ENCODE measurements at places on chromosomes 13 and 19. TPM values are rescaled to one million over a fixed set of nuclear protein-coding genes. Genes with fewer than 3 reads are reported as not detected.

DNA sequence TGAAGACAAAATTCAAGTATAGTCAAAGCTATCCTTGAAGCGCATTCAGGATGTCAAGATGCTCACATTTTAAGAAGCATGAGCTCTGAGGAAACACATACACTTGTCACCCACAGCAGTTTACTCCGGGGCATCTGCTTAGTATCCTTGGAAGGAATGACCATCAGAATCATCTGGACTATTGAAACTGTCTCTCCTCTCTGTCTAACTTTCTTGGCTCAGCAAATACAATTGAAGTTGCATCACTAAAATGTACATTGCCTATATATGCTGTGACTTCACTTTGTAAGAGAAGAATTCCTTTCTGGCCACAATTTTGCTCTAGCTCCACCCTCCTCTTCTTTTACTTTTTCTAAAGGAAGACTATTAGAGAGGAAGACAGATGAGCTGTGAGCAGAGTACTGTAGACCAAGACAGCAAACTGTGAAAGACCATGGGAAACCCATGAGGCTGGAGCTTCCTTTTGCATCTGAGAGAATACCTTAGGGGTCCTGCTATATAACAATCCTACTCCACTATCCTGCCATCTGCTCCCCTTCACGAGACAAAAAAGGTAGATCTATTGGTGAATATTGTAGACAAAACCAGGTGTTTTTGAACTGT, 906.3 kb downstream of the PCDH9 start:
- no peaks in the 10 kb centered on the region for H3K4me1 ChIP-seq
- H3K27ac ChIP-seq = no peak overlapping the region
- no peaks in the 10 kb centered on the region for H3K27me3 ChIP-seq
- no peaks in the 10 kb centered on the region for H3K36me3 ChIP-seq
- H3K4me3 ChIP-seq = no peak overlapping the region

DNA sequence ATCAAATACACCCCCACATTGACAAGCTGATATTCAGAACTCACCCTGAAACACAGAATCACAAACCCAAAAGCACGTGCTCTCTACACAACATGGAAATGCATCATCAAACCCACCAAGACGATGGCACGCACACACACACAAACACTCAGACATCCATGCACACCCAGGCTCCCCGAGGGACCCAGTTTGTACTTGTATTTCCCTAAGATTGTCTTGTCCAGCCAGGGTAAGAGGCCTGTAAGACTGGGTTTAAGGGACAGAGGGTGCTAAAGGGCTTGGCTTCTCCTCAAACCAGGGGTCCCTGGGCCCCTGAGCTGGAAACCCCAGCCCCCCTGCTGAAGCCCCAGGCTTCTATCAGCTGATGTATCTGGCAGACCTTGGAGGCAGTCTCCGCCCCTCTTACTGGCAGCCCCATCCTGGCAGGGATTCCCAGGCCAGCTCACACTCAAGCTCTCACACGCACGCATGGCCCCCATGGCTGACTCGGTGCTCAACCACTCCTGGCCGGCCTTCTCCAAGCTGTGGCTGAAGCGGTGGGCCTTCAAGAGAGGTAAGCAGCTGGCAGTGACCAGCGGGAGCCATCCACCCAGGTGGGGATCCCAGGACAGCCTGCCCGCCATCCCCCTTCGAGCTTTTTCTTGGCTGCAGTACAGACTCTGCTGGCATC, 6.5 kb downstream of the ARHGEF18 start:
- H3K4me3 ChIP-seq = no peak overlapping the region
- H3K27me3 ChIP-seq = no peaks in the 10 kb centered on the region
- no peak overlapping the region for H3K27ac ChIP-seq
- H3K4me1 ChIP-seq = peaks cover 45% of the 10 kb centered on the region
- H3K36me3 ChIP-seq = peaks cover 51% of the 10 kb centered on the region

- peaks cover 37% of the 10 kb centered on the region for H3K4me1 ChIP-seq
- no peak for DNase-seq
- H3K36me3 ChIP-seq = no peaks in the 10 kb centered on the region
- no peaks in the 10 kb centered on the region for H3K27me3 ChIP-seq
Measured at GRCh38 chr19:12773571-12773970, 1.8 kb downstream of the HOOK2 start.

GRCh38 chr19:55766466-55766865, 2.5 kb upstream of the RFPL4AL1 start:
- no peak overlapping the region for H3K4me3 ChIP-seq
- DNase-seq = no peak
- H3K27me3 ChIP-seq = peaks cover 2% of the 10 kb centered on the region
- no peaks in the 10 kb centered on the region for H3K36me3 ChIP-seq

GRCh38 chr13:93305886-93306285, 79.3 kb downstream of the GPC6 start:
- no peak overlapping the region for H3K4me3 ChIP-seq
- no peak for DNase-seq
- no peak overlapping the region for H3K27ac ChIP-seq

- no peaks in the 10 kb centered on the region for H3K36me3 ChIP-seq
- no peak overlapping the region for H3K27ac ChIP-seq
- peaks cover 5% of the 10 kb centered on the region for H3K4me1 ChIP-seq
- no peaks in the 10 kb centered on the region for H3K27me3 ChIP-seq
Measured at GRCh38 chr19:46881092-46881491, 20.3 kb downstream of the ARHGAP35 start.

Gene LSM14A
- total RNA-seq = 133 TPM

- no peak overlapping the region for H3K27ac ChIP-seq
- no peaks in the 10 kb centered on the region for H3K36me3 ChIP-seq
- H3K27me3 ChIP-seq = peaks cover 5% of the 10 kb centered on the region
- DNase-seq = no peak
- H3K4me3 ChIP-seq = no peak overlapping the region
Measured at GRCh38 chr19:45247136-45247535, 1.9 kb upstream of the EXOC3L2 start.

DNA sequence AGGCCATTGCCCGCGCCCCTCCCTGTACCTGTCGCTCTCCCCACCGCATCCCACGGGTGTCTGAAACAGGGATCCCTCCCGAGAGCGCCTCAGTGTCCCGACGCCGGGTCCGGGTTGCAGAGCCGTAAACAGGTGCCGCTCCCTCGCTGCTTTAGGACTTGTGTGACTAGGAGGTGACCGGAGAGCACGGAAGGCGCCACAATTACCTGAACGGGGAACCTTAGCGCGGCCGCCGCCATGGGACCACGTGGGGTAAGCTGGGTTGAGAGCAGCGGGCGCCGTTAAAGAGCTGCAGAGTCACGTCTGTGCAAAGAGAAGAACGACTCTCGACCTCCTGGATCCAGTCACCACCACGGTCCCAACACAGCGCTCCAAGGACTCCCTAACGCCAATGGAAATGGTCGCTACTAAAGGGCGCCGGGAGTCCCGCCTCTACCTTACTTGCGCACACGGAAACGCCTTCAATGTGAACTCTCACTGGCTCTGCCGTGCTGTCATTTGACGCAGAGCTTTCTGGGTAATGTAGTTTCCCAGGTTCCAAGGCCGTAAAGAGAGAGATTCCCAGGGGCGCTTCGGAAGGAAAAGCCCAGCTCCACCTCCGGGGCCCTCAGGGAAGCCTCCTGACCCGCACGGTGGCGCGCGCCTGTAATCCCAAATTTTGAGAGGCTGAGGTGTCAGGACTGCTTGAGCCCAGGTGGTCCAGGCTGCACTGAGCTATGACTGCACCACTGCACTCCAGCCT, at the start of gene ZNF552:
TSS of gene ZNF552 (minus strand) at position 409 of the 742 bp plus-strand sequence. CDS start at position 239, 170 bp downstream.
- peak within 1 kb of the TSS; percentile 90 for H3K27ac ChIP-seq
- peaks cover 32% of the 10 kb centered on the region for H3K36me3 ChIP-seq
- DNase-seq = peak; percentile 85
- H3K27me3 ChIP-seq = no peaks in the 10 kb centered on the region
- peaks cover 55% of the 10 kb centered on the region for H3K4me1 ChIP-seq

DNA sequence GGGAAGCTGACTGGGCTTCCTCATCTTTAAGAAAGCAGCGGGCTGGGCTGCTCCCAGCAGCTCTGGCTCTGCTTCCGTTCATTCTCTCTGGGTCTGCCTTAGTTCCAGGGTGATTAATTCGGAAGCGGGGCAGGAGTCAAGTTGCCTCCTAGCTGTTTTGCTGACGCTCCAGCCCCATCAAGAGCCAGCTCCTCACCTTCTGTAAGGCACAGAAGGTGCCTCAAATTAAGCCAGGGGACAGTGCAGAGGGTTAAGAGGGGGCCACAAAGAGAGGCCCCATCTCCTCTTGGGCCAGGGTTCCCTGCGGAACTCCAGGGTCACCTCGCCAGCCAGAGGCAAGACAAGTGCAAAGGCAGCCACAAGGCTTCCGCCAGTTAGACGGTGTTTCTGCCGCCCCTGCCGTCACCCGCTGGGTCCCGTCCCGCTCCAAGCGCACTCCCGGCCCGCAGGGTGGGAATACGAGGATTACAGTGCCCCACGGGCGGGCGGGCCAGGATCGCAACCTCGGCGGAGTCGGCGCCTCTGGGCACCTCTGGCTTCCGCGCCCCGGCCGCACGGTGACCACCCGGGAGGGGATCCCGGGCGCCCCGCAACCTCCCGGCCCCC, 508 bp downstream of the SLC15A1 start:
- peaks cover 3% of the 10 kb centered on the region for H3K36me3 ChIP-seq
- H3K27me3 ChIP-seq = peaks cover 55% of the 10 kb centered on the region
- no peak for DNase-seq
- H3K27ac ChIP-seq = no peak overlapping the region
- no peak overlapping the region for H3K4me3 ChIP-seq

DNA sequence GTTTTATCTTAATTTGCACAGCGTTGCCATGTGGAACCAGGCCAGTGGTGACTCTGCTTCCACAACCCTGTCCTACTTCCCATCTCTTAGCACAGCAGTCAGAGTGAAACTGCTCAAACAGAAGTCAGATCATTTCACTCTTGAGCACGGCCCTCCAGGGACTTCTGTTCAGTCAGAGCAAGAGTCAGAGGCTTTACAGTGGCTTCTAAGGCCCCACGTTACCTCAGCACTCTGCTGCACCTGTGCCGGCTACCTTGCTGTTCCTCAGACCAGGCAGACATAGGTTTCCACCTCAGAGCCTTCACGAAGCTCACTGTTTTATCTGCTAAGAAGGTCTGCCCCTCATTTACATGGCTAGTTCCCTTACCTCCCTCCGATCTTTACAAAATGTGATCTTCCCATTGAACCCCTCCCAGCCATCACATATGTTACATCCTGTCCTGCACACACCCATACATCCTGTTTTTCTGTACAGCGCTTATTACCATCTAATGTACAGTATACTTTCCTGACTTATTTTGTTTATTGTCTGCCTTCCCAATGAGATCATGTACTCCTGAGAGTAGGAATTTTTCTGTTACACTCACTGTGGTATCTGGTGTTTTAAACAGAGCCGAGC, 41.6 kb downstream of the TM9SF2 start:
- H3K4me1 ChIP-seq = peaks cover 39% of the 10 kb centered on the region
- peak; percentile 47 for DNase-seq
- H3K27me3 ChIP-seq = no peaks in the 10 kb centered on the region
- peak overlapping the region; percentile 86 for H3K27ac ChIP-seq
- H3K36me3 ChIP-seq = peaks cover 73% of the 10 kb centered on the region

Gene MEIS3
- not detected for total RNA-seq

Gene SLC10A2
- not detected for total RNA-seq

- no peak for DNase-seq
- no peaks in the 10 kb centered on the region for H3K27me3 ChIP-seq
- no peak overlapping the region for H3K4me3 ChIP-seq
- H3K36me3 ChIP-seq = no peaks in the 10 kb centered on the region
- no peaks in the 10 kb centered on the region for H3K4me1 ChIP-seq
Measured at GRCh38 chr13:72692884-72693514, 34.4 kb downstream of the MZT1 start.

DNA sequence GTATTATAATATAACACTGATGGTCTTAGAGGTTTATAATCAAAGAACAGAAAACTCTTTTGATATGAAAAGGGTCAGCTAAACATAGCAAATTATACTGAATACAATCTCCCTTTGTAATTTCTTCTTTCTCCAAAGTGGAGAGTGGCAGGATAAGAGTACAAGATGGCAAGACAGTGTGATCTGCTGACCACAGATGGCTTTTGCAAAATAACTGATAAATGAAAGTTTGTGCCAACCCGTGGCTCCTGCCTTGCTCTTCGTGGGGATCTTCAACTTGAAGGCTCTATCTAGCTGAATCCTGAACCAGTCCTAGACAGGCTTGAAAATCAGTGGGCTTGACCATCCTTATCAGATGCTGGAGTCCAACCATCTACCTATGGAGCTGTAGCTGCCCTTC, 185.7 kb downstream of the VWA8 start:
- no peak for DNase-seq
- H3K4me1 ChIP-seq = no peaks in the 10 kb centered on the region
- peaks cover 3% of the 10 kb centered on the region for H3K36me3 ChIP-seq
- no peak overlapping the region for H3K4me3 ChIP-seq
- no peak overlapping the region for H3K27ac ChIP-seq

- no peaks in the 10 kb centered on the region for H3K27me3 ChIP-seq
- H3K27ac ChIP-seq = no peak overlapping the region
Measured at GRCh38 chr19:28520998-28521568, 691.9 kb downstream of the UQCRFS1 start.

- H3K36me3 ChIP-seq = no peaks in the 10 kb centered on the region
- no peak for DNase-seq
- H3K4me3 ChIP-seq = no peak overlapping the region
Measured at GRCh38 chr19:42540071-42540553, 11.8 kb upstream of the CEACAM1 start.

- H3K4me3 ChIP-seq = no peak overlapping the region
- no peaks in the 10 kb centered on the region for H3K27me3 ChIP-seq
- no peaks in the 10 kb centered on the region for H3K4me1 ChIP-seq
- no peaks in the 10 kb centered on the region for H3K36me3 ChIP-seq
- no peak overlapping the region for H3K27ac ChIP-seq
Measured at GRCh38 chr13:32067149-32067961, 35.8 kb downstream of the FRY start.

Gene SYCN
- not detected for total RNA-seq

DNA sequence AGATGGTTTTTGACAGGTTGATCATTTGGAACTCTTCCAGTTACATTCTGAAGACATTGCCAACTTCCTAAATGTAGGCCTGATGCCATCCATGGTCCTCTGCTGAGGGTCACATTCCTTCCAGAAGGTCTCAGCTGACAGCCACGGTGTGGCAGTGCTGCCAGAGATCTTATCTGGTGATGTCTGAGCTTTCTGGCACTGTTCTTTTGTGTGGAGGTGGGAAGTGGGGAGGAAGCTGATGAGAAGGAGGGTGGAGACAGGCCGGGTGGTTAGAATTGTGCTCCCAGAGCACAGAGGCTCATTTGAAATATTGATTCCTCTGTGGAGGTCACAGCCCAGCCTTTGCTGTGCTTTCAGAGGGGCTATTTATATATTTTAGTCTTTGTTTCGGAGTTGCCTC, 16.1 kb upstream of the MTIF3 start:
- peaks cover 4% of the 10 kb centered on the region for H3K4me1 ChIP-seq
- H3K27ac ChIP-seq = no peak overlapping the region
- no peak for DNase-seq
- H3K27me3 ChIP-seq = peaks cover 7% of the 10 kb centered on the region
